Stimulated activated naive B cell treated with anti-CD40 and anti-IgM and Interleukin-4, amounts not matched to agents 10 μg/mL and 1 μg/mL and 100 μg/mL, for 72 hours (primary cell): ENCODE measurements at places on chromosomes 2 and 18.

DNA sequence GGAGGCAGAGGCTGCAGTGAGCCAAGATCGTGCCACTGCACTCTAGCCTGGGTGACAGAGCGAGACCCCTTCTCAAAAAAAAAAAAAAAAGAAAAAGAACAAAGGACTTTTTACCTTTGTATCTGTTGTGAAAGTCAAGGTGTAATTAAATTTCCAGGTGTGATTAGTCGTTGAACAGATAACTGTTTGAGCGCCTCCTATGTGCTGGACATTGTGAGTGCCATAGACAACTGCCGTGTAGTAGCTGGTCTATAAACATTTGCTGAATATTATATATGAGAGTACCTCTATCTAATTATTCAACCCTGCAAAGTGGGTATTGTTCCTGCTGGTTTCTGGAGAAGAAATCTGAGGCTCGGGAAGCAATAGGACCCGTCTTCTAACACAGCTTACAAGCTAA is 71.8 kb downstream of the ASAP2 start:
- no peak for DNase-seq

DNA sequence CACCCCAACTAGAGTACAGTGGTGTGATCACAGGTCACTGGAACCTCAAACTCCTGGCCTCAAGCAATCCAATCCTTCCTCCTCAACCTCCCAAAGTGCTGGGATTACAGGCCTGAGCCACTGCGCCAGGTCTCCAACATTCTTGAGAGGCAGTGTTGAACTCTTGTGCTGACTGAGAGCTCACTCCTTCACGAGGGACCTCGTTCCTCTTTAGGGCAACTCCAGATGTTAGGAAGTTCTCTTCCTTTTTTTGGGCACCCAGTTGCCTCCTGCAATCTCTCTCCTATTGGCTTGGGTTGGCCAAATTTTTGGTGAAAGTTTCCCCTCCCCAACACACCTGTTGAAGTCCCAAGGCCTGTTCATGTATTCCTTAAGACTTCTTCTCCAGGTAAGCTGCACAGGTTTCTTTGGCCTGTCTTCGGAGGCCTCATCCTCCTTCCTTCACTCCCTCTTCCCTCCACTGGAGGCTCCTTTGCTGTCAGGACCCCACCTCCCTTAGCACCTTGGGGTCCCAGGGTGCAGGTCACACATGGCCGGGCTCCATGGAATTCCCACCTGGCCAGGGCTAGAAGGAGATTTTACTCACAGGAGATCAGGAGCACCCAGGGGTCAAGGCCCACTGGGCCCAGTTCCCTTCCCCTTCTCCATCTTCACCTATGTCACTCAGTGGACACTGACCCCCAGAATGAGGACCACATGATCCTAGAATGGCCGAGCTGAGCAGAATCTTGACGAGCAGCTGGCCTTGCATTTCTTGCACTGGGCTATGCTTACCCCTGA is 94.6 kb upstream of the SMAD2 start:
- DNase-seq, result no peak

DNA sequence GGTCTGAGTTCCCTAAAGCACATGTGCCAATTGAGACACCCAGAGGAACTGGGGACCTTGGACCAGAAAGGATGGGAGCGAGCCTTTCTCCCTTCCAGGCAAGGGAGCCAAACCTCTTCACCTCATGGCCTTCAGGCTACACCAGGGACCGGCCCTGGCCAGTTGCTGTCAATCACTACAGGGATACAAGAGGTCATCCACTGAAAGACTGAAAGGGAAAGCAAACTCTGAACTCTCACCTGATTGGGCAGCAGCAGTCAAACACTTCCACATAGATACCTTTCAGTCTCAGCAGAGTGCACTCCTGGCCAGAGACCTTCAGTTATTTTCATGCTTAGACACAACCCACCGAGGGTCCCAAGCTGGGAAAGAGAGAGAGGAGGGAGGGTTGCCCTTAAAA is 1956.0 kb upstream of the LRRTM1 start:
- no peak for DNase-seq

DNA sequence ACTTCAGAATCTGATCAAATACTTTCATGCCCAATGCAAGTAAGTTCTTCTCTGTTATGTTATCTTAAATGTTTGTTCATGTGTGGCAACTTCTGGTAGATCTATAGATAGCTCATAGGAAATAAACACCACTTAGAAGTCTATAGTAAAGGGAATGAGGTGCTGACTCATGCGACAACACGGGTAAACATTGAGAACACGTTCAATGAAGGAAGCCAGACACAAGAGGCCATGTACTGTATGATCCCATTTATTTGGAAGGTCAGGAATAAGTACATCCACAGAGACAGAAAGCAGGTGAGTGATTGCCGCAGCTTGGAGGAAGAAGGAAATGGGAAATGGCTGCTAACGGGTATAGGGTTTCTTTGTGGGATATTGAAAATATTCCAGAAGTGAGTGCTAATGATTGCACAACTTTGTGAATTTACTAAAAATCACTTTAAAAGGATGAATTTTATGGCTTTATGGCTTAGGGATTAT is 95.4 kb downstream of the ITGB1BP1 start:
- no peak for DNase-seq

GRCh38 chr18:63511285-63511684 is 30.9 kb upstream of the SERPINB12 start:
- no peak for DNase-seq

DNA sequence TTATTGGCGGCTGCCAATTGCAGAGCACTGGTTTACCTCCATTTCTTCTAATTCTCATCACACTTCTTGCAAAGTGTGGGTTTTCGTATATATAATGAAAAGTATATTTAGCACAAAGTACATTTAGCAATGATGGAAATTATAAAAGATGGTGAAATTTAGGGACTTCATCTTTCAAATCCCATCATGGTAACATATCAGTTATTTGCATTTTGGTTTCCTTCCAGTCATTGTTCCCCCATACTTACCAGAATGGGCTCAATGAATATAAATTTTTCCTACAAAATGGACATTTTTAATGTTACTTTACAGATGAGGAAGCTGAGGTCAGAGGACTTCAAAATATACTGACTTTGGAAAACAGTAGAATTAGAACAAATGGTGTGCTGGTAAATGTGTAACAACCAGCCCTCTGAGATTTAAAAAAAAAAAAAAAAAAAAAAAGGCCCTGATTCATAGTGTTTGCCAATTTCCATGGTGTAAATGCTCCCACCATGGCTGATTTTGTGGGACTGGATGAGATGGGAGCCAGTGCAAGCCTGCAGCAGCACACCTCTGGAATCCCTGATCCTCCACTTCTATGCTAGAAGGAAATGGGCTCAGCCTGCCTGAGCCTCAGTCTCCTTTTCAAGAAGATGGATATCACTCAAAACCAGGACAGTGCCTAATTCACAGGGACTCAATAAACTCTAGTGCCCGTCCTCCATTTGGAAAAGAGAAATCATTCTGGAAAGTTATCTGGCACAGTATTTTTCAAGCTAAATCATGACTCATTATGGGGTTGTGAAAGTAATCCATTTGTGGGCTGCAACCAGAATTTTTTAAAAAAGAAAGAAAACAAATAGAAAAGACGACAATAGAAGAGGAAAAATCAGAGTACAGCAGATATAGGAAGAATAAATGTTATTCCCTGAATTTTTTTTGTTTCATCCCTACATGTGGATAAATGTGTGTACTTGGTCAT is 34.0 kb downstream of the LBH start:
- DNase-seq, result no peak

DNA sequence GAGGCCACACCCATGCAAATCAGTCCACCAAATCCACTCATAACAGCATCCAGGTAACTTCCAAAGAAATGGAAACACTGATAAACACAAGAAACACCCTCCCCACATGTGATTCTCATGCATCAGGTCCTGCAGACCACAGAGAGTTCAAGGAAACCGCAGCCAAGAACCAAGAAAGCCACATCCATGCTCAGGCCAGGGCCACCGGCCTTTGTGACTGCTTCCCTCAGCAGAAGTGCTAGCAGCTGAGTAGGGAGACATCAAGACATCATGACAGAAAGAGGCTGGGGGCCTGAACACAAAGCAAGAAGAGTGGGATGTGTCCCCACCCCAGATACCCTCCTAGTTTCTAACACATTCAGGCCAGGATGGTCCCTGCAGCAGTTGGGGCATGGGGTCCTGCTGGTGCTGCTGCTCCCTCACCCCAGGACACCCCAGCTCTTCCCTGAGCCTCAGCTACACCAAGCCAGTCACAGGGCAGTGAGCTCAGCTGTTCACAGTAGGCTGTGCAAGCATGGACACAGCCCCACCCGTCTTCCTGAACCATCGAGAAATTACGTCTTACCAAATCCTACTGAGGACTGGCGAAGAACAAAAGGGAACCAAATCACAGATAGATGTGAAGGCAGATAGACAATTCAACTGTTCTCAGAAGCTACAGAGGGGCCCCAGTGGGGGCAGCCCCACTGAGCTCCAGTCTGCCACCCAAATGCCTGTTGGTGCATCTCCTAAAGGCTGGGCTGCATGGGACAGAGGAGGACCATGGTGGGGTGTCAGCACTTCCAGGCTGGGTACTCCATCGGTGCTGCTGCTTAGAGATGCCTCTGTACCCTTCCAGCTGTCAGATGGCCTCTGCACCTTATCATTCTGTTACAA is 60.9 kb downstream of the HDAC4 start:
- peak; percentile 50 for DNase-seq

GRCh38 chr18:79915161-79916127 is 36.0 kb downstream of the SLC66A2 start:
- DNase-seq, result no peak

DNA sequence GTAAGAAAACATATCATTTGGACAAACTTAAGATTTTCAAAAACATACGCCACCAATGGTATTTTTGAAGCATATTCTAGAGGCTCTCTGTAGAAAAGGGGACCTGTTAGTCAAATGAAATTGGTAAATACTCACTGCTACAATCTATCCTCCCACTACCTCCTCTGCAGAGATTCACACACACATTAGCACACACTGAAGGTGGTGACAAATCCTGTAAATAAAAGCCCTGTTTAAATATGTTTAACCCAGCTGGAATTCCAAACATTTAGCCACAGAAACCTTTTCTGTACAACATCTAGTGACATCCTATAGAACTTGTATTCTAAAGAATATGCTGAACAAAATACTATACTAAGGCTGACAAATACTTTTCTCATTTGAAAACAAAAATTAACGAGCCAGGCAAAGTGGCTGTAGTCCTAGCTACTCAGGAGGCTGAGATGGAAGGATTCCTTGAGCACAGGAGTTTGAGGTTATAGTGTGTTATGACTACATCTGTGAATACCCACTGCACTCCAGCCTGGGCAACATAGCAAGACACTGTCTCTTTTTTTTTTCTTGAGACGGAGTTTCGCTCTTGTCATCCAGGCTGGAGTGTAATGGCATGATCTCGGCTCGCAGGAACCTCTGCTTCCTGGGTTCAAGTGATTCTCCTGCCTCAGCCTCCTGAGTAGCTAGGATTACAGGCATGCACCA is 25.9 kb downstream of the ALS2 start:
- no peak for DNase-seq

GRCh38 chr18:49563130-49563540 is 1.3 kb downstream of the LIPG start:
- DNase-seq, result no peak

DNA sequence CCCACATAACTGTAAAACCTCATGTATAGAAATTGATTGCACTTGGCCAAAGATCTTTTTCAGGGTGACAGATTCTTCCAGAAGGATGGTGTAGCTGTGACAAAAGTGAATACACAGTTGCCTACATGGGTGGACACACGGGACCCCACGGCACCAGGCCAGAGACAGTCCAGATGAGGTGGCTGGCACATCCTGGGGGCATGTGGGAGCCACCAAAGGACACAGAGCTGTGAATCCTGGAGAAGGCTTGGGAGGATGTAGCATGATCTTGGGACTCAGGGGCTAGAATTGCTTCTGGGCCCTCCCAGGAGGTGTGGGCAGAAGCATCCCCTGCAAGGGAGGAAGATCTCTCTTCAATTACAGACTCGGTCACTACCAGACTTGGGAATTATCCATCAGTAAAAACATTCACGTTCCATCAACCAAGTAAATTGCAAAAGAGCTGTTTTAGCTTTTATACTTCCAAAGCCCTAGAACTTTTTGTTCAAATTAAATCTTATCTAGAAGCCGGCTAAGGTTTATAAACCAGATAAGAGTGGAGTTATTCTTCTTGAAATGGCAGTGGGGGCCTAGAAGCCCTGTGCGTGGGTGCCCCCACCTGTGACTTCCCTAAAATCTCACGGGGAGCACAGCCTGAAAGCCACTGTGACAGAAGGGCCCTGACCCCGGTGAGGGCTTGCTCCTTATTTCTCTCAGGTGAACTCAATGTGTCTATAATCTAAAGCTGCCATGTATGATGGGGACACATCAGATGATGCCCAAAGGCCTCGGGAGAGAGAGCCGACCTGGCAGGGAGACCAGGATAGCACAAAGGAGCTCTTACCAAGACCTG is 81.7 kb downstream of the SEPTIN10 start:
- no peak for DNase-seq

DNA sequence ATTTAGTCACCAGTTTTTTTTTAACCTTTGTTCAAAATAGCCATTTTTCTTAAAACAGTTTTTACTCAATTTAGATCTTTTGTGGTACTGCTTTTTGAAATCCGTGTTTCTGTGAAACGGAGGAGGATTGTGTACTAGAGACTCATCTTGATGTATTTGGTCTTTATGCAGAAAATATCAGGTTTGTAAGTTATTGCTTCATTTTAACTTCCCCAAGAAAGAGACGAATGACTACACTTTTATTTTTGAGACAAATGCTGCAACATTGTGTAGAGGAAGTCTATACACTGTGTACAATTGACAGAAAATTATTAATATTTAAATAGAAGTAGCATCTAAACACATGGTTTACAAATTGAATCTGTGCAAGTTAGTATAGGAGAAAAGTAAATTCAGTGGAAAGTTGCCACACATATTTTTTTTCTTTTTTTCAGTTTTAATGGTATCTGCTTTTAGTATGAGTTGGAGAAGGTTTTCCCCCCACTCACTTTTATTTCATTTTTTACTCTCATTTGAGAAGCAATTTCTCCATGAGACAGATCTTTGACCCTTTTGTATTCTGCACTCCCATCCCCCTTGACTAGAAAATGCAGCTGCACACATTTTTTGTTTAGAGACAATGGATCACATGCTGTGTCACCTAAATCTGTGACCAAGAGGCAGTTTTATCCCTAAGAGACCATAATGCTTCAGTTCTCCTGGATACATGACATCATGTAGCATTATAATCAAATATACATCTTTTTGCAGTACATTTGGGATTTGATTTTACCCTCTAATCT is 200.8 kb upstream of the STON1 start:
- DNase-seq, result no peak

- no peak for DNase-seq
Measured at GRCh38 chr2:52632543-52632942, 1135.1 kb upstream of the CHAC2 start.

DNA sequence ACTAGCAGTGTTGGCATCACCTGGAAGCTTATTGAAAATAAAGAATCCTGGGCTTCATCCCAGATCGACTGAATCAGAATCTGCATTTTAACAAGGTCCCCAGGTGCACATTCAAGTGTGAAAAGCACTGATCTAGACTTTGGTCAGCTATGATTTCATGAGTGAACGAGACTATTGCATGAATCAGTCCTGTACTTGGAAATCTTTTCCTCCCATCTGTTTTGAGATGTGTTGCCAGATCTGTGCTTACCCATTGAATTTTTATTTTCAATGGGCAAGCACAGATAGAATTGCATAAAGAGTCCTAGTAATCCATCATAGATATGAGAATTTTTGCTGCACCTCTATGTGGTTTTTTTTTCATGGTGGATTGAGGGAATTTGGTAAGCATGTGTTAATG is 64.0 kb downstream of the PMS1 start:
- DNase-seq, result no peak
